ENCODE measurements at places on chromosomes 1 and 21.

- no peak for DNase-seq
Observed at GRCh38 chr1:180201451-180202200, 28.4 kb upstream of the LHX4 start.

DNA sequence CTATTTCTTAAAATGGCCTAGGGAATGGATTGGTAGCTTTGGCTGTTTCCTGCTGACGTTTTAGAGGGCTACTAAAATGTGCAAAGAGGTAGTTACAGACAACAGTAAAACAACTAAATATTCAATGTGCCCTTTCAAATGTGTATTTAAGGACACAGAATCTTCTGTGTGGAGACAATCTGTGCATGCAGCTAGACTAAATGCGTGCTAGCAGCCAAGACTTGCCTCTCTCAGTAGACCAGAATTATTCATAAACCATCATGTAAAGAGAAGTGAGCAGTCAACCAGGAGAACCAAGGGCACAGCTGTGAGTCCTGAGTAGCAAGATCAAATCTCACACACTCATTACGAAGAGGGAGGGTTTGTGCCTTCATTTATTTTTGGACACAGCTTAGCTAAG, 160.2 kb upstream of the GREM2 start:
- no peak for DNase-seq

- DNase-seq = no peak
Observed at GRCh38 chr1:182052355-182052754, 9.2 kb downstream of the ZNF648 start.

- DNase-seq = no peak
Observed at GRCh38 chr1:96281491-96281890, 440.1 kb upstream of the PTBP2 start.

All from activated naive CD4-positive, alpha-beta T cell (primary cell).